ENCODE measurements at places on chromosomes 2 and 18.

- no peak for DNase-seq
Observed at GRCh38 chr2:145290986-145291385, 771.1 kb upstream of the ZEB2 start.

DNA sequence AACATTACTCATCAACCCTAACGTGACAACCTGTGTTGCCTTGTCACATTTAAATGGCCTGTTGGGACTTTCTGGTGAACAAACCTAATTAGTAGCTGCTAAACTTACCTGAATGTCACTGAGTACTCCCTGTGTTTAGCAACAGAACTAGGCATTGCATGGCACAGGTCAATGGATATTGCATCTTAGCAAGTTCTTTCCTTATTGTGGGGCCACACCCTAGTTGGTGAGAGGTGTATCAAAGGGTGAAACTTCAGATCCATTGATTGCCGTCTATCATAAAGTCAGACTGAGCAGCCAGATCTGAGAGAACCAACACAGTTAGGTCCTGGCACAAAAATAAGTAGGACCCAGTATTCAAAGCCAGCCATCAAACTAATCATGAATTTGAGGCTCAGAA is 29.8 kb upstream of the ZNF385B start:
- no peak for DNase-seq

GRCh38 chr2:120499784-120500495 is 154.0 kb downstream of the INHBB start:
- no peak for DNase-seq

DNA sequence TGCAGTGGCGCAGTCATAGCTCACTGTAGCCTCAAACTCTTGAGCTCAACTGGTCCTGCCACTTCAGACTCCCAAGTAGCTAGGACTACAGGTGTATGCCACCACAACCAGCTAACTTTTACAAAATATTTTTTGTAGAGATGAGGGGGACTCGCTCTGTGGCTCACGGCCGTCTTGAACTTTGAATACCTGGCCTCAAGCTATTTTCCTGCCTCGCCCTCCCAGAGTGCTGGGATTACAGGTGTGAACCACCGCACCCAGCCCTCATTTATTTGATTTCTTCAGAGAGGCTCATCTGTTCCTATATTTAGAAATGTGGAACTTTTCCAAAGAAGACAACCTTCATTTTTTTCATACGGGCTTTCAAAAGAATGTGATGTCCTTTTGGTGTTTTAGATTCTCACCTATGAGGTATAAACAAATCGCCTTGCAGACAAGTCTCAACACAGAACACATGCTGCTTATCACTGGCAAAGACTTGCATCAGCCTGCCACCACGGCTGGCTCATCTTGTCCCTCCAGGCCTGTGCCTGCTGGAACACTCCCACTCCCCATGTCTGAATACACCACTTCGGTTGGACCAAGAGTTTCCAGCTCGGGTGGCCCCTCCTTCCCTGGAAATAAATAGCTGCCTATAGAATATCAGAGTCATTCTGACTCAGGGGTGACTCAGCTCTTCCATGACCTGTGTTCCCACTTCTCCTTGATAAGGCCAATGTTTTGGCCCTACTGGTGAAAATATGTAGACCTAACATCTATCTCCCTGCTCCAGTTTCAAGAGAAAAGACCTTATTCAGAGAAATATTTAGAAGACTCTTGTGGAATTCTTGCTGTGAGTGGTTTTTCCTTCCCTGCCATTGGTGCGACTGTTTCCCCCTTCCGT is 202.6 kb downstream of the TGIF1 start:
- DNase-seq: peak; percentile 61

DNA sequence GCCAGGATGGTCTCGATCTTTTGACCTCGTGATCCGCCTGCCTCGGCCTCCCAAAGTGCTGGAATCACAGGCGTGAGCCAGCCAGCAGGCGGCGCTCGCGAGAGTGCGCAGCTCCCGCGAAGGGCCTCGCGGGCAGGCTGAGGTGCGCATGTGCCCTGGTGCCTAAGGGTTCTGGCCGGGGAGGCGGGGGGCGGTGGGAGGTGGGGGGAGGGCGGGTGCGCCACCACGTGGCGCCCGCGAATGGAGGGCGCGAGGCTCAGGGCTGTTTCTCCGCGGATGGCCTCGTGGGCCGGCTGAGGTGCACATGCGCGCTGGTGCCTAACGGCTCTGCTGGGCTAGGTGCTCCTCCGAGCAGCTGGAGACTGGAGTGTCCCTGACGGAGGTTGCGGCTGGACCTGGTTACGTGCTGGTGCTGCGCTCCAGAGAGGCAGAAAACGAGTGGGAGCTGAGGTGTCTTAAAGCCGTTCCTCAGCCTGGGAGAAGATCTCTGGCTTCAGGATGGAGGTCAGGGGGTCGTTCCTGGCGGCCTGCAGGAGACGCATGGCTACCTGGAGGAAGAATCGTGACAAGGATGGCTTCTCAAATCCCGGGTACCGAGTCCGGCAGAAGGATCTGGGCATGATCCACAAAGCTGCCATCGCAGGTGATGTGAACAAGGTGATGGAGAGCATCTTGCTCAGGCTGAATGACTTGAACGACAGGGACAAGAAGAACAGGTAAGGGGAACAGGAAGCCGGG is at the start of gene ANKRD62:
ANKRD62 (plus strand) TSS at position 324 of the 738 bp plus-strand sequence; CDS start at position 499, 175 bp downstream.
- no peak for DNase-seq

- DNase-seq: peak; percentile 12
Observed at GRCh38 chr2:25265802-25266201, 75.9 kb downstream of the DNMT3A start.

- DNase-seq: no peak
Observed at GRCh38 chr2:218046238-218046637, 22.8 kb upstream of the RUFY4 start.

GRCh38 chr18:51028201-51028805 is 1.7 kb upstream of the SMAD4 start:
- no peak for DNase-seq

DNA sequence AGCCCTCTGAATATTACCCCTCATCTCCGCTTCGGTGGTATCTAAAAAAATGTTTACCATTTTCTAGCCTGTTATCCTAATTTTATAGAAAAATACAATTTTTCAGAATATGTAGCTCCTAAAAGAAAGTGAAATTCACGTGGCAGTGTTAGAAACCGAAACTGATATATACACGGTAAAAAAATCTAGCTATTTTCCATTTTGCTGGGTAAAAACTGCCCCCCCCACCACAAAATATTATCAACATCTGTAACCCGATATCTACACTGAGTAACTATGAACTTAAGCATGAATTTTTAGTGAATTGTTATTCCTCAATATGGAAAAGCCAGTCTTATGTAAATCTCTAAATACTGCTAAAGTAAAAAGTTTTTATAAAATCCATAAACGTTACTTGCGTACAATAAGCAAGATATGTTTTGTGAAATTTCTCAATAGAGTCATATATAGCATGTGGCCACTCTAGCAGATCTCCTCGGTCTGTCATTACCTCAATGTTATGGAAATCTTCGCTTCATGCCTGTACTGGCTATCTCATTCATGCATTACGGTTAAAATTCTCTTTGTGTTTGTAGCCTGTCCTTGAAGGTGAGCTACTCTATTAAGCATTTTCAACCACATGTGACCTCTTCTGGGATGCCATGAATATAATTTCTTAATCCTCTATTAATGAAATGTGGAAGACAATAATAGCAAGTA is 524.2 kb downstream of the TRIB2 start:
- no peak for DNase-seq

DNA sequence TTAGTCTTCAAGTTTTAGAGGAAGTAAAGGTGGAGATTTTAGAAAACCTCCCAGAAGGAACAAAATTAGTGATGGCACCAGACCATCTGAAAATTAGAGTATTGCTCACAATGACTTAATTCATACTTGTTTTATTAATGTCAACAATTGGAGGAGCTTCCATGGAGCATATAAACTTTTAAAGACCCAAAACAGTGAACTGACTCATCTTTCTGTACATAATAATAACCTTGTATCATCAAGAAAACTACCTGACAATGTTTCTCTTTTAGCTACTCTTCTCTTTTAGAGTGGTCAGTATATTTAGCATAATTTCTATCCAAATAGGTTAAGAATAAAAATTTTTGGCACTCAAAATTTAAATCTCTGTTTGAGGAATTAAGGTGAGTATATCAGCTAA is 7.2 kb upstream of the ITGAV start:
- no peak for DNase-seq

GRCh38 chr2:228629251-228629650 is 447.8 kb upstream of the SPHKAP start:
- DNase-seq: no peak

- peak; percentile 84 for DNase-seq
Observed at GRCh38 chr2:219642465-219643083, 15.1 kb downstream of the SLC4A3 start.

- DNase-seq: no peak
Observed at GRCh38 chr18:75253784-75254183, 43.2 kb downstream of the TSHZ1 start.

- no peak for DNase-seq
Observed at GRCh38 chr2:9094117-9094516, 90.6 kb upstream of the MBOAT2 start.

GRCh38 chr18:64201781-64202180 is 52.9 kb upstream of the LINC00305 start:
- no peak for DNase-seq

DNA sequence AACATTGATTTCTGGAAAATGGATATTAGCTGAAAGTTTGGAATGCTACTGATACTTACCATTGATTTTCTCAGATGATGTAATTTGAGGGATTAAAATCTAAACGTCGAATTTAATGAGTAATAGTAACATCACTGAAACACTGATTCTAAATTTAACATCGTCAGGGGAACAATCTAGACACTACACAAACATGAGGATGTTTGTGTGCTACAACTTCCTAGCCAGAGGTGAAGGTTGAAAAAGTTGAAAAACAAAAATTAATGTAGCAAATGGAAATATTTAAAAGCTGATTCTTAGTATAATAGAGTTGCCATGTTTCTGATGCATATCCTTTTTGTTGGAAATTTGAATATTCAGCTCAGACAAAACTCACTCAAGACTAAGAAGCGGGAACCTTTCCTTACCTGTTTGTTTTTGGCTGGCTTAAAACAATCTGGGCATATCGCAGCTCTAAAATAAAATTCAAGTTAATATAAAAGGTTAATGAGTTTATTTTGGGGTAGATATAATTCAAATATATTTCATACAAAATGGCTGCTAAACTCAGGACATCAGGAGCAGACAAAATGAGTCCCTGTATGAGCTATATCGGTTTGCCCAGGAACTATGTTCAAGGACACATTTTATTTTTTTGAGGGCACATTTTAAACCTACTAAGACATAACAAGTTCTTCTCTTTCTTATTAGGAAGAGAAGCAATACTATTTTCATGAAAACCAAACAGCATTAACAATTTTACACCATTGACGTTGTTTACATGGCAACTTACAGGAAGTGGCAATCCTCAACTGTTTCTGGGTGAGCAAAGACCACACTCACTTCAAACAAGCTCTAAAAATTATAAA is 52.6 kb upstream of the PEX13 start:
- no peak for DNase-seq

DNA sequence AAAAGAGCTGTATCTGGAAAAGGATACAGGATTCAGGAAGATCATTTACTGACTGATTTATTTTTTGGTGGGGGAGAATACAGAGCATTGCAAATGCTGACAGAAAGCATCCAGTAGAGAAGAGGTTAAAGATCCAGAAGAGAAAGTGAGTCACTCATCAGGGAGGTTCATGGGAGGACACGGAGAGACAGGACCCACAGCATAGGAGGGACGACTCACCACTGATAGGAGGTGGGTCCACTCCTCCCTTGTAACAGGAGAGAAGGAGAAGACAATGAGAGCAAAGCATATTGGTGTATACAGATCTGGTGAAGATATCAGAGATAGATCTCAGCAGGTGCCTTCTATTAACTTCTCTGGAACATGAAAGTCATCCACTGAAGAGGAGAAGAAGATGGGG is 142.4 kb upstream of the AQP4 start:
- DNase-seq: no peak

- no peak for DNase-seq
Observed at GRCh38 chr2:58709274-58709673, 468.1 kb upstream of the FANCL start.

DNA sequence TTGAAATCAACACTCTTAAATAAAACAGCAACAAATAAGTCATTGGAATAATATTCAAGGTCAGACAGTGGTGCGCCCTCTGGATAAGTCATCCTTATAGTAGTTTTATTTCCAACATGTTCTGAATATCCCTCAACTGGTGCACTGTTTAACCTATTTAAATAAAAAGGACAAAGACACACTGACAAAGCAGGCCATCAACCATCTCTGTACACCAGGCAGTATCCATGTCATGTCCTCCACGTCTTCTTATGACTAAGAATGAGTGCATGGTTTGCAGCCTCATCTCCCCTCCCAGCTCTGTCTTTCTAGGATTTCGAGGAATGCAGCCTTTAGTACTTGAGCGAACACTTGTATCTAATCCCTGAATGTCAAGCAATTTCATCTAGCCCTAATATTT is 42.4 kb downstream of the ST3GAL5 start:
- DNase-seq: no peak

GRCh38 chr2:57546478-57546877 is 500.1 kb upstream of the VRK2 start:
- no peak for DNase-seq

DNA sequence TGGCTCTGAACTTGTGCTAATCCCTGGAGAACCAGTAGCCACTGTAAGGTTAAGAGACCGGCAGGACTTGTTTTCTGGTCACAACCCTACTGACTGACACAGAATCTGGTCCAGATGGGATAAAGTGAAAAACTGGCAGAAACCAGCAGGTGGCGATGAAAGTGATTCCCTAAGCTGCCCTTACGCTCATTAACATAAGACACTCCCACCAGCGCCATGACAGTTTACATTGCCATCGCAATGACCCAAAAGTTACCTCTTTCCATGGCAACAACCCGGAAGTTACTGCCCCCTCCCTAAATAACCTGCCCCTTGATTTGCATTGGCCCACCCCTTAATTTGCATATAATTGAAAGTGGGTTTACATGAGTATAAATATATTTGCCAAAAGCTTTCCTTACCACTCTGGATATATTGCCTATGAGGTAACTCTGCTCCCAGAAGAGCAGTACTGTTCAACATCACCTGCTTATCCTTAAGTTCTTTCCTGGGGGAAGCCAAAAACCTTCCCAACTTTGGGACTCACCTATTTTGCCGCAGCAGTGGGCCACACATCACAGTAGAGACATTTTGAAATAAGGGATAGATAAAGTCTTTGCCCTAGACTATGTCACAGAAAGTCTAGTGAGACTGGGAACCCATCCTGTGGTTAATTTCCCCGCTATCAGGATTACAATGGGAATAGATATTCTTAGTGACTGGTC is 35.8 kb upstream of the AFF3 start:
- peak; percentile 3 for DNase-seq

DNA sequence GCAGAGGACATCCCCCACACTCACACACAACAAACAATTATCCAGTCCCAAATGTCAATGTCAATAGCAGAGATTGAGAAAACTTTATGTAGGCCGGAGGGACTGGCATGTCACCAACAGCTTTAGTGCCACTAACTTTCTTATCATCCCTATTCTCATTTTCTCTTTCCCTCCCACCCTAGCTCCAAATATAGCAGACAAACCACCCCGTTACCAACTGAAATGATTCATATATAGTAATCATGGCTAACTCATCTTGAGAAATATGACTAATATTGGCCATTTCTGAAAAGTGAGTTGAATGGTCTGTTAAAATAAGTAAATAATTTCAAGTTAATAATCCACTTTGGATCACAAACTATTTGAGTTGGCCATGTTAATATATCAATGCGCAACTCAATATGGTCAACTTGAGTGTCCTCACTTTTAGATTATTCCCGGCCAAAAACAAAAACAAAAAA is 242.1 kb upstream of the RND3 start:
- no peak for DNase-seq
